ENCODE measurements at places on chromosomes 5 and 9.

GRCh38 chr5:133130387-133131118 is 78.7 kb downstream of the HSPA4 start:
- DNase-seq = no peak

GRCh38 chr9:128104171-128104618 is 23.3 kb downstream of the PTGES2 start:
- no peak for DNase-seq

DNA sequence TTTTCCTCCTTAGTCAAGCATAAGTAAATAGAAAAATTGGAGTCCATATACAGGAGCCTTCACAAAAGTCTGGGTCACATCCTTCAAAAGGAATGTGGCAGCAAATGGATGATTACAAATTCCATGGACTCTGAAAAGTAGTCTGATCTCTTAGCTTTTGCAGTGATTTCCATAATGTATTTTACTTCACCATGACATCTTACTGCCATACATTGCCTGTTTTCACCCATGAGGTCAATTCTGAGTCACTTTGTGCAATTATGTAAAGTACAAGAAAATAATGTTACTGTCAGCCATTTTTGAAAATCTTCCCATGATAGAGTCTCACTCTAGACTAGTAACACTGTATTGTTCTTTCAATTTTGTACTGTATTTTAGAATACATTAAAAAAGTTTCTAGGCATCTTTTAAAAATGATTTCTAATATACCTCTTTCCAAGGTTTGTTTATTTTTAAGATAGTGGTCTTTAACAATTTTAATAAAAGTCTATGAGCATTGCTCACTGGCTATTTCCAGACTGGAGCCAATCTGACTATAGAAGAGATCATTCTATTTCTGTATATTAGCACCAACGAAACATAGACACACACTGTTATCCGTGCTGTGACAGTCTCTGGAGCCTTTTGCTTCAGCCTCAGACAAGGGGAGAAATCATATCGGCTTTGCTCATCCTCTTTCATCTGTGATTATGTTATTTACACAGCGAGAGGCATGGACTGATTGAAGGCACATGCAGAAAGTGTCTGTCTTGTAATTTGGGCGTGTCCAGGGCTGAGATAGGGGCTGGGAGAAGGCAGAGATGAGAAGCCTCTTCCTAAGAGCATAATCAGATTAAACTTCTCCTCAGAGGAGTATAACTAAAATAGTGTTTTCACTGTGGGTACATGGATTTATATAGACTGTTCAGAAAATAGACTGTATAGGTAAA is 22.9 kb upstream of the ACTBL2 start:
- DNase-seq = no peak

DNA sequence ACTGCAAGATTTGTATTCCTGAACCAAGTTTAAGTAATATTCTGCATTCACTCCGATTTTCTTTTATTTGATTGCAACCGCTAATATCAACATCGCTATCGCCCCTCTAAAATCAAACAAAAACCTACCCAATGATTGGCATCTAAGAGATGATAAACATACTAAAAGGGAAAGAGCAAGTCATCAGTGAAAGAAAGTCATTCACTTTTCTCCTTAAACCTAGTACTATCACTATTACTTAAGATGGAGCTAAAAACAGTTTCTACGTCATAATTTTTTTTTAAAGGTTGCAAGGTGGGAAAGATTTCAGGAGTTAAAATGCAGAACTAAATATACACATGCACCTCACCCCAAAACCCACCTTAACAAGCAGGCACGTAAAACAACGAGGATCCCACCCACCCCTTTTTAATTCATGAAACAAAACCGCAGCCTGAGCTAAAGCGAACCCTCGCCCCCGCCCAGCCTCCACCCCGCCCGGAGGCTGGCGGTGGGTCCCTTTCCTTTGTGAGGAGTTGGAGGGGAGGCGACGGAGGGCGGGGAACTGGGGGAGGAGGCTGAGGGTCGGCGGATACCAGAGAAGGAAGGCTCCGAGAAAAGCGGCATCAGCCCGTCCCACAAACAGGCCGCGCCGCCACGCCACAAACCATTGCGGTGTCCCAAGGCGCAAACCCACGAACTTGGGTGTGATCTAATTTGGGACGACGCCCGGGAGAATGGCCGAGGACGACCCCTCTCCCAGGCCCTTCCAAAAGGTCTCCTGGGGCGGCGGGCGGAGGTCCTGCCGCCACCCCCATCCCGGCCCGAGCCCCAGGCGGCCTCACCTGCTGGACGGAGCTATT is 861 bp downstream of the UBQLN1 start:
- DNase-seq = peak; percentile 54

- no peak for DNase-seq
These were observed 23.0 kb downstream of the TMEM232 start for GRCh38 chr5:110703481-110703880.

Data from stimulated activated CD8-positive, alpha-beta memory T cell treated with anti-CD3 and anti-CD28 coated beads, Interleukin-12 subunit alpha, Interleukin-12 subunit beta, amount 100 ng/mL, for 4 hours (primary cell).